Cardiac muscle cell (in vitro differentiated cells and primary cell): ENCODE measurements at places on chromosomes 4 and X. TPM values are rescaled to one million over a fixed set of nuclear protein-coding genes. Genes with fewer than 3 reads are reported as not detected.

DNA sequence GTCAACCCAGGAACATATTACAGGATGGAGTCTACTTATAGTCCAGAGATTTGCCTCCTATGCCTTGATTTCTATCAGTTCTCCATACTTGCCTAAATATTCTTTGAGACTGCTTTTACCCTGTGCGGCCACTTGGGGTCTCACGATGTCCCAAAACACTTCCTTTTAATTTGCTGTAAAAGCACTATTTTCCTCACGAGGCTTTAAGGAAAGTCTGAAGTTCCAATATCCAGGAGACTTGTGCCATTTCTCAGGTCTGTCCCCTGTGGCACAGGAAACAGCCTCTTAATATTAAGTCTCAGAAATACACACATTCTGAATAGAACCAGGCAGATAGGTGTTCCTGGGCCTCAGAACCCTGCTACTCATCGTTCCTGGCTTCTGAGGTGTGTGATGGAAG, 142.9 kb downstream of the TMEM164 start:
- H3K27me3 ChIP-seq: no peaks in the 10 kb centered on the region
- peaks cover 4% of the 10 kb centered on the region for H3K4me1 ChIP-seq
- H3K36me3 ChIP-seq: no peaks in the 10 kb centered on the region
- H3K27ac ChIP-seq: no peak overlapping the region
- DNase-seq: peak; percentile 48
- no peak overlapping the region for H3K4me3 ChIP-seq

- H3K36me3 ChIP-seq: no peaks in the 10 kb centered on the region
- no peaks in the 10 kb centered on the region for H3K27me3 ChIP-seq
- no peak overlapping the region for H3K27ac ChIP-seq
Measured at GRCh38 chr4:126097155-126097799, 782.5 kb downstream of the FAT4 start.

- H3K36me3 ChIP-seq: no peaks in the 10 kb centered on the region
- no peaks in the 10 kb centered on the region for H3K27me3 ChIP-seq
- no peak for DNase-seq
- no peak overlapping the region for H3K27ac ChIP-seq
Measured at GRCh38 chrX:13412208-13412600, 92.4 kb upstream of the ATXN3L start.

DNA sequence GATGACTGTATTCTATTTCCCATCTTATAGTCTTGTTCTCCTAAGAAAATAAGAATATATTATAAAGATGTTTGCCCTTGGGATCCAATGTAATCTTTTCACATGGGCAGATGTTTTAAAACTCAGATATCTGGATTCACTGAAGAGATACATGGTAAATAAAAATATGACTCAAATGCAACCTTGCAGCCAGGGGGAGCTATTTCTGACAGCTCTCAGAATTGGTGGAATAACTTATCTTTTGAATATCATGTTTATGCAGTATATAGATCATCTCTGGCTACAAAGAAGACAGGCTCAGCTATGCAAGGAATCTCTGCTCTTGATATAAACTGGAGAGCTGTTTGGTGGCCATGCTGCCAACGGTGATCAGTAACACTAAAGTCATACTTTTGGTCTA, 274.7 kb downstream of the GLUD2 start:
- H3K27me3 ChIP-seq: no peaks in the 10 kb centered on the region
- no peak overlapping the region for H3K27ac ChIP-seq
- H3K4me3 ChIP-seq: no peak overlapping the region
- no peak for DNase-seq
- H3K36me3 ChIP-seq: no peaks in the 10 kb centered on the region
- H3K4me1 ChIP-seq: no peaks in the 10 kb centered on the region

GRCh38 chr4:41594432-41594831, 56.5 kb downstream of the LIMCH1 start:
- H3K4me1 ChIP-seq: no peaks in the 10 kb centered on the region
- no peak overlapping the region for H3K27ac ChIP-seq
- DNase-seq: no peak

DNA sequence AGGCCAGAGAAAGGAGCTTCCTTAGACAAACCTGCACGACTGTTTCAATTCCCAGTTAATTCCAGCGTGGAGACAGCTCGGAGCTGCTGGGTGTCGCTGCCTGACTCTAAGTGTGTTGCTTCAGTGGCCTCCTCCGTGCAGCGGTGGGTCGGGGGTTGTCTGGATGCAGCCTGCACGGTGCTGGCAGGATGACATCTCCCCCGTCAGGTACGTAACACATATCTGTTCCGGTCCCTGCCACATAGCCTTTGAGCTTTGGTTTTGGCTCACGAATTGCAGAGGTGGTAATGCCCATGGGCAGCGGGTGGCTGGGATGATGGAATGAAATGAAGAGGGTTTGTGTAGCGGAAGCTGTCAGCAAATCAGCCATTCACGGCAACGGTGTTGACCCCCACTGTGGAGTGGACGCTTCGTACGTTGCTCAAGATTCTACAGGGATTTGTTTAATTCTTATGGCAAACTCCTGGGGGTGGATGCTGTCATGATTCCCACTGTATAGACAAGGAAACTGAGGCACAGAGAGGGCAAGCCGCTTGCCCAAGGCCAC, 33.7 kb upstream of the HMX1 start:
- DNase-seq: no peak
- H3K27ac ChIP-seq: no peak overlapping the region
- H3K36me3 ChIP-seq: no peaks in the 10 kb centered on the region
- no peak overlapping the region for H3K4me3 ChIP-seq

- H3K4me1 ChIP-seq: no peaks in the 10 kb centered on the region
- no peaks in the 10 kb centered on the region for H3K36me3 ChIP-seq
- no peak overlapping the region for H3K27ac ChIP-seq
Measured at GRCh38 chrX:96703816-96704215, 19.2 kb downstream of the DIAPH2 start.

GRCh38 chrX:39689376-39690104, 408.2 kb downstream of the BCOR start:
- H3K36me3 ChIP-seq: no peaks in the 10 kb centered on the region
- no peaks in the 10 kb centered on the region for H3K27me3 ChIP-seq
- peak overlapping the region; percentile 56 for H3K4me3 ChIP-seq
- peaks cover 15% of the 10 kb centered on the region for H3K4me1 ChIP-seq
- no peak overlapping the region for H3K27ac ChIP-seq
- DNase-seq: no peak

The FAAH2 gene
- total RNA-seq: 1.5 and 4.4 TPM in 2 replicates

The GIMD1 gene
- not detected in 2 replicates for total RNA-seq
